ENCODE measurements at places on chromosomes 3 and 15. TPM values are rescaled to one million over a fixed set of nuclear protein-coding genes. Genes with fewer than 3 reads are reported as not detected.

- DNase-seq, result no peak
Measured at GRCh38 chr3:187062526-187063177, 76.6 kb downstream of the RPL39L start.

GRCh38 chr3:72427624-72428023 is 420.6 kb downstream of the SHQ1 start:
- DNase-seq, result no peak

- DNase-seq, result no peak
Measured at GRCh38 chr3:67377299-67377698, 277.1 kb downstream of the SUCLG2 start.

The SLC38A3 gene
- total RNA-seq, result 242 TPM

The IQCF6 gene
- not detected for total RNA-seq
